DMS153 (cell line): ENCODE measurements at places on chromosomes 13 and 19.

DNA sequence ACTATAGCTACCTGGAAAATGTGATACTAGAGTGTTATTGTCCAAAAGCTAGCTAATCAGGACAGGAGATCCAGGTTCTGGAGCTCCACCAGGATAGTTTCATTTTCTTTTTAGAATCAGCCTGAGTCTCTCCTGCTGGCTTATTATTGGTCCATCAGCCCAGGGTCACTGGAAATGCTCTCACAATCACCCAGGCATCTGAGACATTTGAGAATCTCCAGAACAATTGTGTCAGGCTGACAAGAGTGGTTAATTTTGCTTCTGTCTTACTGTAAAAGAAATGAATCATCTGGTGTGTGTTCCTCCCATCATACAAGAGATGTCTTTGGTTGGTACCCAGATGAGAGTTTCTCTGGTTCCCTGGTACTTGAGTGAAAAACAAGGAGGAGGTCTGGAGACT is 43.6 kb upstream of the ZNF681 start:
- DNase-seq, result no peak

DNA sequence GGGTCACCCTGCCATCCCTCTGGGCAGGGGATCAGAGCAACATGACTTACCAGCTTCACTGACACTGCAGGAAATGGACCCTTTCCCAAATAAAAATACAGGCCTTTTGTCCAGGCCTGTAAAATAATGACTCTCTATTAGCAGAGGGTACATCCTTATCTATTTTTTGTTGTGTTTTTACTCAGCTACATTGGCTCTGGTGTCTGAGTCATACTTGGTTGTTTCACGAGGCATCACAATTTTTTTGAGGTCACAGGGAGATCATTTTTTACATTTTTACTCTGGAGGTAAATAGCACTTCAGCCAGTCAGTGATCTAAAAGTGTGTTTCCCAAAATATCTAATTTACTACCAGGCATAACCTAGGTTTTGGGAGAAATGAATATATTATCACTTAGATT is 6.9 kb upstream of the HTR2A start:
- no peak for DNase-seq

DNA sequence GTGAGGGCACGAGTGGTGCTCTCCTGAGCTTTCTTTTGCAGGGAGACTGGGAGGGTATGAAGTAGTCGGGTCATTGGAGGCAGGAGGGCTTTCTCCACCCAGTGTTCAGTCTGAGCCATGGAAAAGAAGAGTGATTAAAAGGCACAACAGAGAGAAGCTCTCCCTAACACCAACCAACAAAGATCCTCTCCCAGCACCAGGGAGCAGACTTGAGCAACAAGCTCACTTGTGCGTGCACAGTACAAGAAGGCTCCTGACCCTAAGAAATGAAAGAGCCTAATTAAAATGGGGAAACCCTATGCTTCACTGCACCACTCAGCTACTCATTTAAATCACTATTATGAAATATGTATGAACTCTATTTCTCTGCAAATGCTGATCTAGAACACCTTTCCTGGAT is 276.3 kb upstream of the SOX21 start:
- no peak for DNase-seq

DNA sequence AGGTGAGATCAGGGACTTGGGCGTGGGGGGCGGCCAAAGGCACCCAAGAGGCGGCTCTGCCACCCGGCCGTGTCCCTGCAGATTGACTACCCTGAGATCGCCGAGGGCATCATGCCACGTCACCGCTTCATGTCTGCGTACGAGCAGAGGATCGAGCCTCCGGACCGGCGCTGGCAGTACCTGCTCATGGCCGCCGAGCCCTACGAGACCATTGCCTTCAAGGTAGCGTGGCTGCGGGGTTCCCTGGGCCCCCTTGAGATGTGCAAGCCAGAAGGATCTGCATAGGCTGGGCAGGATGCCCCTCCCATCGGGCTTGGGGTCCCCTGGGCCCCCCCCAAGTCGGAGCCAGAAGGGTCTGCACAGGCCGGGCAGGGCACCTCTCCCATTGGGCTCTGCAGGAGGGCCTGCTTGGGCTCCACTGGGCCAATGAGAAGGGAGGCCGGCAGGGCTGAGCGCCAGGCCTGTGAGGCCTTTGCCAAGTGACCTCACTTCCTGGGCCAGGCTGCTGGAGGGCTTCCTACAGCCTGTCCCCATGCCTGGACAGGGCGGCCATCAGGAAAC is 2.2 kb upstream of the AMH start:
- no peak for DNase-seq

- no peak for DNase-seq
Observed at GRCh38 chr19:6086068-6086788, 24.1 kb downstream of the RFX2 start.

GRCh38 chr19:18346091-18346490 is 5.7 kb downstream of the PGPEP1 start:
- no peak for DNase-seq
